A549 treated with CpdA at 1 μM for 4 hours (cell line): ENCODE measurements at places on chromosomes 4 and X. TPM values are rescaled to one million over a fixed set of nuclear protein-coding genes. Genes with fewer than 3 reads are reported as not detected.

RAB41 gene
- not detected in 5 replicates for total RNA-seq

SUPT20HL2 gene
- total RNA-seq = not detected in 5 replicates

CCDC120 gene
- total RNA-seq = 3.2 to 4.7 TPM (median 3.6 TPM) in 5 replicates

SEPSECS gene
- 2.2 to 3.0 TPM (median 2.2 TPM) in 5 replicates for total RNA-seq

CDS1 gene
- 0.56 to 0.85 TPM (median 0.80 TPM) in 5 replicates for total RNA-seq

MAGED4B gene
- total RNA-seq = 5.8 to 16.8 TPM (median 11.3 TPM) in 5 replicates

RRH gene
- 0.06 to 0.08 TPM in 2 of 5 replicates, not detected in the others for total RNA-seq

GC gene
- total RNA-seq = 0.39 TPM in 1 of 5 replicates, not detected in the others

HTATSF1 gene
- total RNA-seq = 48.3 to 76.0 TPM (median 57.4 TPM) in 5 replicates

VEGFC gene
- 15.6 to 18.3 TPM (median 16.6 TPM) in 5 replicates for total RNA-seq

CXCR3 gene
- total RNA-seq = 0.09 to 0.11 TPM in 2 of 5 replicates, not detected in the others

ZDHHC15 gene
- total RNA-seq = not detected in 5 replicates

SSX4B gene
- not detected in 5 replicates for total RNA-seq

SMIM10L2A gene
- 0.10 to 0.30 TPM (median 0.17 TPM) in 5 replicates for total RNA-seq
